ENCODE measurements at places on chromosomes 2 and 18.

GRCh38 chr18:56085551-56085950 is 497.6 kb upstream of the TCF4 start:
- DNase-seq, result no peak

GRCh38 chr2:112794841-112795240 is 10.5 kb upstream of the IL1A start:
- DNase-seq, result no peak

DNA sequence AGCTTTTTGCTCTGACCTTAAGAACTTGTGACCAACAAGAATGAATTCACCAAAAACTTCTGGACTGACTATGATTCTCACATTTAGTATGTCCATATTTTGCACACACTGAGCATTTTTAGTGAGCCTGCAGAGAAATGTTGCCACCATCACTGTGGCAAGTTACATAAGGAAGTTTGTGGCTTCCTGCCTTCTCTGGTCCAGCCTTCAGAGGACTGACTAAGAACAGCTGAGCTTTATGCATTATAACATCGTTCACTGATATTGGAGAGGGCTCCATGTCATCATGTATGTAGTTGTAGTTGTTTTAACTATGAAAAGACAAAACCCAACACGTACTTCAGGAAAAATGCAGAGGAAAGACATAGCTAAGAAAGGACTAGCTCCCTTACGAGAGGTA is 218.0 kb upstream of the CRIM1 start:
- DNase-seq, result no peak

DNA sequence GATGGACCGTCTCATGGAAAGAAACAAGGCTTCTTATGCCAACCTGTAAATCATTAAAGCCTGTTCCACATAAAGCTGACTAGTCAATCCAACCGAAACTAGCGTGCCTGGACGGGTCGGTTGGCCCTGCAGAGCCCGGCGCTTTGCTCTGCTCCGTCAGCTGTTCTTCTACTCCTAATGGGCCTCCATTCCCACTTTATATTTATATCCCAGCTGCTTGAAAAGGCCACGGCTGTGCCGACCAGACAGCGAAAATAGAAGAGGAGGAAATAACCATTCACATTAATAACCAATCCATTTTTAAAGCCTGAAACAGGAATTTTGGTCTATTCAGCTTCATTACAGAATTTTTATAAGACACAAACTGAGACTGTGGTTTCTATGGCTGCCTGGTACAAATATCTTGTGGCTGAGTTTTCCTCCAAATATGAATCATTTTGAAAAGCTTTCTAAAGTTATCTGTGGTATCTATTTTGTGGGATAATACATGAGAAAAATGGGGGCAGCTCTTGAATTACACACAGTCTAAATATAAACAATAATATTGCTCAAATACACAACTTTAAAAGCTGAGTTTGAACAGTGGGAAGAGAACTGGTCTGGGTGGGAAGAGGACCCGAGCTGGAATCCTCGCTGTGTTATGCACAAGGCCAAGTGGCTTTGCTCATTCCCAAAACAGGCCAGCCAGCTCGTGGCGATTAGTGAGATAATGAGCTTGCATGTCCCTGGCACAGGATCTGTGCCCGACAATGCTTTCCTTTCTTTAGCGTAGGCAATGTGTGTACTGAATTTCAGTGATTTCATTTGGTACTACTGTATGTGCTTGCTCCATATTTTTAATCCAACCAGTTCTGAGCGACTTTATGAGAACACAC is 10.5 kb upstream of the FAM124B start:
- no peak for DNase-seq

- no peak for DNase-seq
These were observed 141.9 kb upstream of the CTAGE1 start for GRCh38 chr18:22559414-22560274.

DNA sequence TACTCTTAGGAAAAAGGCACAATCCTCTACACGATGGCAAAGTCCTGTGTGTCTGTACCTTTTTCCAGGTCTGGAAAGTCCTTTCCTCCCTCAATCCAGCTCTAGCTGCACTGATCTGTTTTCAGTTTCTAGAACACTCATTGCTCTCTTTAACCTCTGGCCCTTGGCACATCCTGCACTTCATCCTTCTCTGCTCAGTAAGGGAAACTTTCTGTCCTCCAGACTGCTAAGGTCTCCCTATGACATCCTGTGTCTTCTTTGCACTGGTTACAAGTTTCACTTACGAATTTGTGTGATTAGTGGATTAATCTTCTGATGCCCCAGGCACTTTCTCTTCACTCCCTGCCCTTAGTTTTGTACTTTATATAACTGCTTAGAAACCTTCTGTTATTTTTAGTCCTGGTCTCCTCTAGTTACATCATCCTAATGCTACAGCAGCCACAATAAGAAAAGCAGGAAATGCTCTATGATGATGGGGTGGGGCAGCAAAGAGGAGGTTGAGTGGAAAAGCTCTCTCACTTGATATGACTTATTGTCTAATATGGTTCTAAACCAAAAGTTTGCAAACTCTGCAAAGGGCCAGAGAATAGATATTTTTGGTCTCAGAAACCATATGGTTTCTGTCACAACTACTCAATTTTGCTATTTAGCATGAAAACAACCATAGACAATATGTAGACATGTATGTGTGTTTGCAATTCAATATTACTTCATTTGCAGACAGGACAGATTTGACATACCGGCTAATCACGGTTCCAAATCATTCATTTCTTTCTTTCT is 568.2 kb downstream of the THSD7B start:
- no peak for DNase-seq

DNA sequence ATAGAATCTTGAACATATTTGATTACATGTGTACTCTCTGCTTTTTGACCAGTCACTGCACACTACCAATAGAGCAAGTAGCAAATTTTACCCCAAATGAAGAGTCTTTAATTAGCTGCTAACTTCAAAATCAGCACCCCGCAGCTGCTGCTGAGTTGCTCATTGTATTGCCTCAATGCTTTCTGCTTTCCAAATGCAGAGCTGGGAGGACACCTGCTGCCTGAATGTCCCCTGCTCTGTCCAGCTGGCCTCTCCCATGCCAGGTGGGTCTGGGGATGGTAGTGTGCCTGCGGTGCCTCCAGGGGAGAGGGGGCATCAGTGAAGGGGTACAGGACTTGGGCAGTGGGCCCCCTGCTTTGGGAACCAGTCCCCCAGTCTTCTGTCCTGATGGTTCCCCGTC is 184.8 kb downstream of the PRKCE start:
- no peak for DNase-seq

GRCh38 chr2:62293490-62294271 is 97.8 kb downstream of the B3GNT2 start:
- no peak for DNase-seq

DNA sequence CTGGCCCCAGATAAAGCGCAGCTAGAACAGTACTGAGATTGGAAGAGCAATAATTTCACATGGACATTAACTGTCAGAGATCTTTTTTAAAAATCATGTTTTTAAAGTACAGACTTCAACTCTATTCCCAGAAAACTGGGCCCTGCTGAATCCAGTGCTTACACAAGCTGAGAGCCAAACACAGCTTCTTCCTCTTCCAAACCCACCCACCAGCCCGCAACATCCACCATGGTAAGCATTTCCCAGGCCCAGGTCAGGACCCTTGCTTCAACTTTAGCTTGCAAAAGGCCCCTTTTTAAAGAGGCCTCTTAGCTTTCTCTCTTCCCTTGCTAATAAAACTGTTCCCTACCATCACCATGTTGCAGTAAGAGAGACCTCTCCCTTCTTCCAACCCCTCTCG is 2.1 kb downstream of the AAK1 start:
- DNase-seq, result no peak

- DNase-seq, result no peak
These were observed 66.3 kb upstream of the SCG2 start for GRCh38 chr2:223668302-223668998.

DNA sequence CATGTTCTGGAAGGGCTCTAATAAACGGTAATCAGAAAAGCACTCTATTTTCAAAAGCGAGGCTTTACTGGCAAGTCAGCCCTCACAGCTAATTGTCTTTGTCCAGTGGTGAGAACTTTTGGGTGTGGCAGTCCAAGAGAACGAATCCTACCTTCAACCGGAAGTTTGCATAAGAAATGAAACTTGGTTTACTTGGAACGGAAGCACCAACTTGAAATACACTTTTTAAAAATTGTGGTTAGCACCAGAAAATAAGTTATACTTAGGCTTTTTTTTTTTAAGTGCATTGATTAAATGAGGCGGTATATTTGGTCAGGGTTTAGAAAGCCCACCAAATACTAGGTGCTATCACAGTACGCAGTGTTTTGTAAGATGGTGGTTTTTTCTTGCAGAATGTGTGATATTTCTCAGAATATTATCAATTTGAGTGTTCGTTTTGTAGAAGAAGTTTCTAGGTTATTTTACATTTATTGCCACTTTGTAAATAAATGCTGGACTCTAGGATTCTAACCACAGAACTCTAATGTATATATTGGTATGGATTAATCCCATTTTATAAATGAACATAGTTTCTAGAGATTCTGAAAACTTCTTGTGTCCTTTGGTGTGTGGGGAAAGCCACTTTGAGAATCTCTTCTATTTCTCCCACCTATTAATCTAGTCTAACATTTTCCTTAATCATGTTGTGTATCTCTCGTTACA is 1.2 kb downstream of the MYL12A start:
- no peak for DNase-seq

- DNase-seq, result no peak
These were observed 181.0 kb downstream of the SLC39A10 start for GRCh38 chr2:195838002-195838401.

DNA sequence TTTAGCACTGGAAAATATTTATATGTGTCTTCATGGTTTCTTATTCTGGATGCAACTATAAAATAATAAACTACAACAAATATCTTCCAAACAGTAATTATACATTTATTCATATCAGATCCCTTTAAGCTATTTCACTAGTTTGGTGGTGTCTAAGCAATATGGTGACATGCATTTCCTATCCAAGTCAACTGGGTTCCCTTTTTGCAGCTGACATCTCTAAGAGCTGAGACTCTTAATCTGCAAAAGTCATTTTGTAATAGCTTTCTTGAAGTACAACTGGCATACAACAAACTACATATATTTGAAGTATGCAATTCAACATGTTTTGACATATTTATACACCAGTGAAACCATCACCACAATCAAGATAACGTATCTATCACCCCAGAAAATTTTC is 59.9 kb upstream of the SLC1A4 start:
- no peak for DNase-seq

- DNase-seq, result no peak
These were observed 56.1 kb downstream of the RIF1 start for GRCh38 chr2:151465771-151466170.

- no peak for DNase-seq
These were observed 64.6 kb downstream of the TMEM17 start for GRCh38 chr2:62441421-62441820.

DNA sequence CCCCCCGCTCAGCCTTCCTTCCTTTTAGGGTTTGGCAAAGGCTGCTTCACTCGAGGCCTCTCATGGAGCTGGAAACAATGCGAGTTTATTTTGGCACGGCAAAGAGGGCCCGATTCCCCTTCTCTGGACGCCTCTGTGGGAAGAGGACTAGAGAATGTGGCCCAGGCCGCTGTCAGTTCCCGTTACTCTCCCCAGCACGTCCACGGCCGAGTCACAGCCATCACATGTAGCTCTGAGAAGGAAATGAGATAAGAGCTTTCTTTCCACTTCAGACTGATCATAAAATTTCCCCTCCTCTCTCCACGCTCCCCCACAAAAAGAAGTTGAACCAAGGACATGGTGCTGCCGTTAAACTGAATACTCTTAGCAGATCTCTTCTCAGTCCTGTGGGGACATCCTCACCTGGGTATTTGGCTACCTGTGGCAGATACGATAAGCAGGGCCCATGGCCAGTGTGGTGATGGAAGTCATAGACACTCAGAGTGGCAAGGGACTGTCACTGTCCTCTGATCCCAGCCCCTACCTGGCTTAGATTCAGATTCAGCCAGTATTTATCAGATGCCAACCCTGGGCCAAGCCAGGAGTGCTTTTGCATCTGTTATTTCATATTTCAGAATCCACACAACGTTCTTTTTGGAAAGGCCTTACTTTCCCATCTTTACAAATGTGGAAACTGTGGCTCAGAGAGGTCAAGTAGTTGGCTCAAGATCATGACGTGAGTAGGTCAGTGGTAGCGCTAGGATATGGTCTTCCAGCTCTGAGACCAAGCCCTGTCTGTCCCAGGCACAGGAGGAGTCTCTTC is 101.2 kb downstream of the MCFD2 start:
- DNase-seq, result no peak

DNA sequence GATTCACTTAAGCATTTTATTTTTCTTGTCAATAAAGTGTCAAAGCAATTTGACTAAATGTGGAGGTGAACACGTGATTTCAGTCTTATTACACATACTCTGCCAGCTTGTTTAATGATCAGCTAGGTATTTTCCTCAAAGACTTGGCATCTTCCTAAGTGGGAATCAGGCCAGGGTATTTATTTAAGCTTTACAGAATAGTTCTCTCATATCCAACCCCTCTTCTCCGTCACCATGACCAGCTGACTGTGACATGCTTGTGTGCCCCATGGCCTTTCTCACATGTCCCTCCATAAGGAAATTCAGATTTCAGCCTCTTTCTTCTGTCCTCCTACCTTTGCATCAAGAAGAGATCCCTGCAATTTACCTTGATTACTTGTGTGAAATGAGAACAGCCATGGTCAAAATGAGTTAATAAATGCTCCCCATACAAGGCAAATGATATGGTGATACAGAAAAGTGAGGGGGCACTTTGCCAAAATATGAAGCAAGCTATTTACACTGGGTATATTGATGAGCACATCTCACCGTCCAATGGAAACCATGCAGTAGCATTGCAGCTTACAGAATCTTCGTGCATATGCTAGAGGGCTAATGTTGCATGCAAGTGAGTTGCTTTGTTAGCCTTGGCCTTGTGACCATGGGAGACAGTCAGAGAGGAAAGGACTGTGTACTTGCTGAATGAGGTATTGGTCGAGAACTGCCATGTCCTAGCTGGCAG is 202.2 kb downstream of the RNF152 start:
- no peak for DNase-seq

GRCh38 chr2:227125506-227125905 is 38.5 kb downstream of the COL4A4 start:
- no peak for DNase-seq

DNA sequence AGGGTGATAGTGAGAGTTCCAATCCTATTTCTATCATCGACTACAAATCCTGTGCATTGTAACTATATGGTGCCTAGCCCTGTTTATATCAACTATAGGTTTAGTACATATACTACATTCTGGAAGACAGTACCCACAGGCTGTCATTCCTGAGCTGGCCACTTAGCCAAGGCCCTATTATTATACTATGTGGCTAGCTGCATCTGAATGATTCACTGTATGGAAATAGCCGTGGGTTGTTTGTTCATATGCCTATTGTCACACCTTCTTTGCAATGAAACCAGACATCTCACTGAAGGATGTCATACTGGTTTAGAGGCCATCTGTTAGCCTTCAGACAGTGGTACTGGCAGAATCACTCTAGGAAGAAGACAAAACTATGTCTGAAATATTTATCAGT is 62.3 kb upstream of the FSIP2 start:
- no peak for DNase-seq

GRCh38 chr2:35298493-35298892 is 1057.1 kb upstream of the CRIM1 start:
- no peak for DNase-seq

- peak; percentile 62 for DNase-seq
These were observed at the start of gene SH3YL1 for GRCh38 chr2:263774-264492. Gene SH3YL1, minus strand, starts transcription at chr2:264032. Its CDS starts 48 bp downstream, at chr2:263984.
